Hematopoietic multipotent progenitor cell (in vitro differentiated cells): ENCODE measurements at places on chromosomes 11 and 22.

GRCh38 chr22:42803389-42803788, 53.7 kb downstream of the ARFGAP3 start:
- no peak for DNase-seq

DNA sequence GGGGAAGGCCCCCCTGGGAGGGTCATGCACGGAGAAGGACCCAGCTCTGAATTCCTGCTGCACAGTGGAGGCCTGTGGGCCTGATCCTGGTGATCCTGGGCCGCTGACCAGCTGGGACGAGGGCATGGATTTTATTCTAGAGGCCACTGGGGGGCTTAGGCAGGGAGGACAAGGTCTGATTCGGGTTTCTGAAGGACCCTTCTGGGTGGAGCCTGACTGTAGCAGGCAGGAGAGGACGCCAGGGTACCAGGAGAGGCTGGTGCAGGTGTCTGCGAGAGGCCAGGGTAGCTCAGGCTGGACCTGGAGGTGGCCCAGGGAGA, 31.3 kb downstream of the MPPED1 start:
- DNase-seq = no peak

GRCh38 chr11:32594272-32594671, 10.6 kb downstream of the EIF3M start:
- DNase-seq = no peak

DNA sequence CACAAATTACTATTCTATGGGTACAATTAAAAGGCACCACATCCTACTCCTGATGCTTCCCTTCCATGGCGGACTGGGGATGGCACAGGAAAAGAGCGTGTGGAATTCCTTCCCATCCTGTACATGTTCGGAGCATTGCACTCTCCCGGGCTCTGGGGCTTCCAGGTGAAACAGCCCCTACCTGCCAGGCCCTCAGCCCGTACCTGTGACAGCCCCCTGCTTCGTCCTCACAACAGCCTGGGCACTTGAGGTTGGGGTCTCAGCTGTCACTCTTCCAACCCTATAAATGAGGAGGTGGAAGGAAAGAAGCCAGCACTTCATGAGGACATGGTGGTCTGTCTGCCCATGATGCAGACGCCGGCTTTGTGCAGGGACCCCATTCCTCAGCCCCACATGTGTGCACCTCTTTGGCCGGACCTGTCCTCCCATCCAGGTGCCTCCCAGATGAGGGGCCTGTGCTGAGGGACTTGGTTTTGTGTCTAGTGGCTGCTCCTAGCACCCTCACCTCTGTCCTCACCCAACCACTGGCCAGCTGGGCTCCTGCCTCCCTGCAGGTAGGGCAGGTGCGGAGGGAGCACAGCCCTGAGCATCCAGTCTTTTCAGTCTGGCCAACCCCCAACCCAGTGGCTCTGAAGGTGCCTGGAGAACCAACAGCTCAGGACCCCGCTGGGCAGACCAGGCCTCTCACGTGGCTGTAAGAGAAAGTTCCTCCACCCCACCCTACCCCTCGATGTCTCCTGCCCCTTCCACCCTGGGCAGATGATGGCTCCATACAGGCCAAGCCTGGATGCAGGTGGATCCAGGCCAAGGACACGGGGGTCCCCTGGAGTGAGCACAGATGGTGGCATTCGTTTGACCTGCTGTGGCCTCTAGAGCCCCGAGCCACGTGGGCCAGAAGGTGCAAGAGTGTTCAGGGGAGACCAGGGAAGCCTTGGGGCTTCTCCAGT, 23.4 kb upstream of the WNT7B start:
- no peak for DNase-seq

- DNase-seq = no peak
These were observed 116.4 kb upstream of the PARVA start for GRCh38 chr11:12260731-12261521.

DNA sequence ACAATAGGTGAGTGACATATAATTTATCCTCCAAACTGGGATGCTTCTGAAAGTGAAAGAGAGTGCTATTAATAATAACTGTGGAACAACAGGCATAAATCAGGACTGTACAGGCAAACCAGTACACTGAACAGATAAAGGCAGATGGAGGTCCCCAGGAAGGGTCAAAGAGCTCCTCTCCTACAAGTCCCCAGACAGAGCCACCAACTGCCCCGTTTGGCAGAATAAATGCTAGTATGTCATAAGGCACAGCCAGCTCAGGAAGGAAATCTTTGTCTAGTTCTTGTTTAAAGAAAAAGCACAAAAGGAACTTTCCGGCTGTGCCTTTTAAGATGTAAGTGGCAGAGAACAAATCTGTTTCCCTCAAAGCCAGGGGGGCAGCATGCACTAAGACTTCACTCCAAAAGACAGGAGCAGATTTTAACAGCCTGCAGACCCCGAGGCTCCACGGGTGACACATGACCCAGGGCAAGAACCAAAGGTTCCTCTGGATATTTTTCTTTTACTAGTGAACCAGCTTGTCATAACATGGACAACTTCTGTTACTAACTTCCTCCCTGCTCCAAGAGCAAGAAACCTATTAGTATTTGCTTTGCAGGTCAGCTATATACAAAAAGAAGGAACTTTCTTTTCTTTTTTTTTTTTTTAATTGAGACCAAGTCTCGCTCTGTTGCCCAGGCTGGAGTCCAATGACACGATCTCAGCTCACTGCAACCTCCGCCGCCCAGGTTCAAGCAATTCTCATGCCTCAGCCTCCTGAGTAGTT, 50.2 kb downstream of the MYH9 start:
- DNase-seq = no peak

GRCh38 chr11:75811485-75811884, 3.5 kb upstream of the UVRAG start:
- no peak for DNase-seq

GRCh38 chr11:126630893-126631798, 275.7 kb downstream of the ST3GAL4 start:
- DNase-seq = no peak

GRCh38 chr11:122812638-122813037, 25.7 kb upstream of the CRTAM start:
- no peak for DNase-seq

DNA sequence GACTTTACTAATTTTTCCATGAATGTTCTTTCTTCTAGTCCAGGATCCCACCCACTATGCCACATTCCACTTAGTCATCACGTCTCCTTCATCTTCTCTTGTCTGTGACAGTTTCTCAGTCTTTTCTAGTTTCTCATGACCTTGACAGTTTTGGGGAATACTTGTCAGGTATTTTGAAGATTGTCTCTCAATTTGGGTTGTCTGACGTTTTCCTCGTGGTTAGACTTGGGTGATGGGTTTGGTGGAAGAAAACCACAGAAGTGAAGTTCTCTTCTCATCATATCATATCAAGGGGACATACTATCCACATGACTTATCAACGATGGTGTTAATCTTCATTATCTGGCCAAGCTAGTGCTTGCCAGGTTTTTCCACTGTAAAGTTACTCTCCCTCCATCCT, 102.4 kb downstream of the LRRC32 start:
- DNase-seq = no peak

GRCh38 chr11:22317656-22318055, 20.5 kb upstream of the SLC17A6 start:
- DNase-seq = no peak

- no peak for DNase-seq
These were observed 30.6 kb upstream of the YAP1 start for GRCh38 chr11:102079625-102080024.

DNA sequence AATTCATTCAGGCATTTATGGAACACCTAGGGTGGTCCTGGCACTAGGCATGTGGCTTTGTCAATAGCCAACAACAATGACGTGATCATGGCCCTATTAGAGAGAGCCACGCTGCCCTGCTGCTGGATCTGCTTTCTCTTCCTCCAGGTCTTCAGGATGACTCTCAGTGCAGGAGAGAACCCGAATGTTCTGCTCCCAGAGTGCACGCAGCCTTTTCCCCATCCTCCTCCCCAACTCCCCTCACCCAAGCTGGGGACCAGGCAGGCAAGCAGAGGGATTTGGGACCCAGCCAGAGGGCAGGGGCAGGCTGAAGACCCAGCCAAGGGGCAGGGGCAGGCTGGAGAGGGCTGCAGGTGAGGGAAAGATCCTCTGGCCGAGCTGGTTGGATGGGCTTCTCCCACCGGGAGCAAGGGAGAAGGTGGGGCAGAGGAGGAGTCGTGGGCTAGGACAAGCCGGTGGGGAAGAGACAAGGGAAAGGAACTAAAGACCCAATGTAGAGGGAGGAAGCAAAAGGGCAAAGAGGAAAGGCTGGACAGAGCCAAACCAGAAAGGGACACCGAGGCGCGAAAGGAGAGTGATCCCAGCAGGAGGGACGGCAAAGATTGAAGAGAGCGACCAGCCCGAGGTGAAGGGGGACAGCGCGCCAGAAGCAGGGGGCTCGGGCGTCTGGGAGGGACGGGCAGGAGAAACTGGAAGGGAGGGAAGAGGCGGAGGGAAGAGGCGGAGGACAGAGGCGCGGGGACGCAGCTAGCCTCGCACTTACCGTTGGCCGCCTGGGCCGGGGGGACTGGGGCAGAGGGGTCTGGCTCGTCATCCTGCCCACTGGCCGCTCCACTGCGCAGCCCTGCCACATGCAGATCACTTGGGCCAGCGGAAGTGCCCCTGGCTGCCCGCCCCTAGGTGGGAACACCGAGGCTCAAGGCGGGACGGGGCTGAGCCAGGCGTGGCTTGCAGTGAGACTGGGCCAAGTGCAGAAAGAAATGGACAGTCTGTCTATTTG, at the start of gene KCTD14:
Gene KCTD14, minus strand, starts transcription at position 880 of the 1,000 bp plus-strand sequence. Its CDS starts 27 bp downstream, at position 853.
- no peak for DNase-seq
